ENCODE measurements at places on chromosomes 5 and 9.

DNA sequence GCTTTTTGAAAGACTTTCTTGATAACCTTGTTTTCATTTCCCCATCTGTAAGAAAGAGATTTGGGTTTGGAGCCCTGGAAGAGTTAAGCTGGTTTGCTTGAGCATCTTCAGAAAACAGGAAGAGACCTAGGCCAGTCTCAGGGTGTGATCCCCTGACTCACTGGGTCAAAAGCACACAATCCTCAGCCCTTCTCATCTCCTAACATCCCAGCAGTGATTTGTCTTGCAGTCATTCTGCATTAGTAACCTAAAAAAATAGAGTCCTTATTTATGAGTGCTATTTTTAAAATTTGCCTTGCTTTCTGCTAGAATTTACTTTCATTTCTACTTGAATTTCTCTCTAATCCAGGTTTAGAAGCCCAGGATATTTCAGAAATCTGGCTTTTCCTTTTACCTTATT, 16.4 kb upstream of the ARSB start:
- DNase-seq: no peak

DNA sequence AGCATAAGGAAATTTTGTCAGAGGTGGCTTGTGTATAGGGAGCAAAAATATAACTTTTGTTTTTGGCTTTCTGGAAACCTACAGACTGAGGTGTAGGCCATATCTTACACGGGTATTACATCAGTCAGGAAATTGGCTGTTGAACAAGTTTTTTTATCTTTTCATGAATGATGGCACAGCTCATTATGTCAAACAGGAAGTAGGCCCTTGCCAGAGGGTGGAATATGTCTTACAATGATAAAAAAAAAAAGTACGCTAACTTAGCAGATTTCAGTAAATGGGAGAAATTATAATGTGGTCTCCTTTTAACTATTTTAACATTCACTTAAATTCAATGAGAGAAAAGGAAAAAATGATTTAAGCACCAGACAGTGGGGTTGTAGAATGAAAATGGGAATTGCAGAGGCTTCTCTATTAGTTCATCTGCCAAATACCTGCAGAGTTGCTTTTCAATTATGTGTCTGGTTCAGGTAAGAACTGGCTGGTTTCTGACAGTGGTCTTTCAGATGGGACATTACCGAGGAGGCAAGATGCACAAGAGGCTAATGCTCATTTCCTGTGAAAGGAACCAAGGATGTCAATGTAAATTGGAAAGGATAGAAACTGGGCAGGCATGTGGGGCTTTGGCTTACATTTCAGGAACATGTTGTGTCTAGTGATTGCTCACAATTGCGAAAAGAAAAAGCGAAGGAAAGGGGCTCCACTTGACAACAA, 169.9 kb downstream of the NNT start:
- DNase-seq: no peak

DNA sequence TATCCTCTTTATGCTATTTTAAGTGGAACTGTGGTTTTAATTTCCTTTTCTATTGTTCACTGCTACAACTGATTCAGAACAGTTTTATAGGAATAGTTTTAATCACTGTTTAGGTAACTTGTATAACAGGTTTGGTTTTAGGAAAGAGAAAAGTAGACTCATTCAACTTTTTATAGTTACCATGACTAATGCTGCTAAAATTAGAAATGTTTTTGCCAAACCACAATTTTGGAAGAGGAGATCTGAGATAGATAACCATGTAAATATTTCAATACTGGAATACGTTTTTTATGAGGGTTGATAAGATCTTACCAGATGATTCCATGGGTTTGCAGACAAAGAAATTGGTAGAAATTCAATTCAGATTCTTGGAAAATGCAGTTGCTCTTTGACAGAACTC, 404.6 kb upstream of the ARRDC3 start:
- no peak for DNase-seq

GRCh38 chr9:9117866-9118265, 1318.3 kb upstream of the DMAC1 start:
- no peak for DNase-seq

DNA sequence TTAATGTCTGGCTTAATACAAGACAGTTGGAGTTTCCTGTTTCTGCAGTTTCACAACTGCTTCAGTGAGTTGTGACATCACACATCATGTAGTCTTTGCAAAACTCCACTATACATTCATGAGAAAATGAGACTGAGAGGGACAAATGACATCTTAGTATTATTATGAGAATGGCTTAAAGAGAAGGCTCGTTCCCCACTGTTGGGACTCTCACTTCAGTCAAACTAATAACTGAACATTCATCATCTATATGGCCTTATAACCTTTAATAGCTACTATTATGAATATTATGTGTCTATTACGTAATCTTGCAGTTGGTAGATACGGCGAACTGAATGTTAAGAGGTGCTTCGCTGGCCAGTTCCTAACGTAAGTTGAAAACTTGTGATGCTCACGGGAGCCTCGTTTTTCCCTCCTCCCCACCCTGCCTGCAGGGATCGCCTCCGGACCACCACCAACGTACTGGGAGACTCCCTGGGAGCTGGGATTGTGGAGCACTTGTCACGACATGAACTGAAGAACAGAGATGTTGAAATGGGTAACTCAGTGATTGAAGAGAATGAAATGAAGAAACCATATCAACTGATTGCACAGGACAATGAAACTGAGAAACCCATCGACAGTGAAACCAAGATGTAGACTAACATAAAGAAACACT, 79.4 kb downstream of the SLC1A3 start:
- no peak for DNase-seq

DNA sequence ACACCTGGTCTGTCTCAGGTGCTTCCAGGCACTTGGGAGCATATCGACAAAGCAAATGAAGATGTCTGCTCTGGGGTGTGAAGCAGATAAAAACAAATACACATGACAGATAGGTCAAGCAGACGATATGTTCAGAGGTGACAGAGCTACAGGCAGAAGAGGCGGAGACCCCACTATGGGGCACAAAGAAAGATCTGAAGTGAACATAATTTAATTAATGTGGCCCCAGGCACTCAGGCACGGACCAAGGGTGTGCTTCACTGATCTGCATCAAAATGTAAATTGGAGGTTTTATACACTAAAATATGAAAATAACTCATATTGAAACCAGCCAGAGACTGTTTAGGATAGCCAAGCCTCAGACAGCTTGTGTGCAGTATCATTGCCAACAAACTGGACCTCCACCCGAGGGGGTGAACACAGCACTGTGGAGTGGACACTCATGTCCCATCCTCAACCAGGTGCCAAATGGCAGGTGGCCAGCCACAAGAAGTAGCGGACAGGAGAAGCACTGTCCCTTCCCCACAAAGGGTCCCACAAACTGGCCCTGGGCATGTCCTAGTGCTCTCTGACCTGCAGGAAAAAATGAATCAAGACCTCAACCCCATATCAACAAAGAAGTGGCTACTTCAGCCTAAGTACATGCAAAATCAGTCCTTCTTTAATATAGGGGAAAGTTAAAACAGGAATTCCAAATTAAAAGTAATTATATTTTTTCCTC, 29.2 kb downstream of the ROR2 start:
- DNase-seq: no peak

DNA sequence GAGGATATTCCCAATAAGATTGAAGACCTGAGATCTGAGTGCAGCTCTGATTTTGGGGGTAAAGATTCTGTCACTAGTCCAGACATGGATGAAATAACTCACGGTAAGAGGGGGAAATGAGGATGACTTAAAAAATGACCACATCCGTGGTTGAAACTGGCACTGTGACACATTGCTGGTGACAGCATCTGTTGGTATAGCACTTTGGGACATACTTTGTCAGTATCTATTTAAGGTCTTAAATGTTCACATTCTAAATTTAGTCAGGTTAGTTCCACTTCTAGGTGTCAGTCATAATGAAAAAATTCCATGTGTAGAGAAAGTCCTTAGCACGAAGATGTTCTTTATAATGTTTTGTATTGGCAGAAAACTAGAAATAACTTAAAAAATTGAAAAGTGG, 70.9 kb downstream of the GAPVD1 start:
- peak; percentile 50 for DNase-seq
